ENCODE measurements at places on chromosomes 4 and X.

GRCh38 chr4:80717204-80717603 is 313.3 kb upstream of the BMP3 start:
- DNase-seq, result no peak

DNA sequence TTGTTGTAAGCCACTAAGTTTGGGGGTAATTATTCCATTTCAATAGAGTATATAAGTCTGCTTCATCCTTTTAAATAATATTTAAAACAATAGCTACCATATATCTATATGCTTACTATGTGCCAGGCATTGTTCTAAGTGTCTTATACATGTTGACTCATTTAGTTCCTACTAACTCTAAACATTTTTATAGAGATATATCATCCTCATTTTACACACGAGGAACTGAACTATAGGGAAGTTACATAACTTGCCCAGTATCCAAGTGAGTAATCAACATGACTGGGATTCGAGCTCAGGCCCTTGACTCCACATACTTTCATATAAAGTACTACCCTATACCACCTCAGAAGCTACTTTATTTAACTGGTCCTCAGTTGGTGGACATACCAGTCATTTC is 175.3 kb upstream of the RAI2 start:
- no peak for DNase-seq

- peak; percentile 88 for DNase-seq
Observed at GRCh38 chr4:99861120-99861905, 32.9 kb downstream of the LAMTOR3 start.

GRCh38 chr4:7379186-7379585 is 55.5 kb downstream of the PSAPL1 start:
- no peak for DNase-seq

DNA sequence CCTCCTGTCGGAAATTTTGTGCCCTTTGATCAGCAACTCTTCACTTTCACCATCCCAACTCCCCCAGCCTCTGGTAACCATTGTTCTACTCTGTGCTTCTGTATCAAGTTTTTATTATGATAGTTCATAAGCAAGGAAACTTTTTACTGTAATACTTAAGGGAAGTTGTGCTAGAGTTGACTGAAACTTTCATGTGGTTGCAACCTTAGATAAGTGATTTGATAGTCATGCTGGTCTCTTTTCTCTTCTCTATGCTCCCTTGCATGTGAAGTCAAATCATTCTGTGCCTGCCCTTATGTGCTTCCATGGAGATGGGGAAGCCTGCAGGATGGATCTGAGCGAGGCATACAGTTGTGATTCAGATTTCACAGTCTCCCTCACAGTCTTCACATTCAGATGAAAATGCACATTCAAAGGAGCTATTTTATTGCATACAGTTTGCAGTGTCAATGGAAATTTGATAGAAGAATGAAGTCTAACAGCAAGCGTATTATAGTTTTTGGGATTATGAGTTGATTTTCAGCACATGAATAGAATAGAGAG is 1428.3 kb upstream of the TENM3 start:
- DNase-seq, result no peak

DNA sequence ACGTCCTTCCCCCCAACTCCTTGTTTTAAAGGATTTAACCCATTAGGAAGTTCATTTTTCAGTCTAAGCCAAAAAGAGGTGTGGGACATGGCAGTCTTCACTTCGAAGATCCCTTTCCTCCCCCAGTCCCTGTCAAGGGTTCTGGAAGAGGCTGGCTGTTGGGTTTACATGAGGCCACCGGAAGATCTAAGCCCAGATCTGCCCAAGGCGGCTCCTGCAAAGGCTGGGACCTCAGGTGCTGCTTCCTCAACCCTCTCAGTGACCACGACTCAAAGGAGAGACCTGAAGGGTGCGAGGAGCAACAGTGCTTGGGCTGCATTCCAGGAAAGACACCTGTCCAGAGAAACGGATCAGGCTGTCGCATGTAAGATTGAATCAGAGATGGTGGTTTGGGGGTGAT is 23.5 kb upstream of the ETNPPL start:
- DNase-seq, result no peak

GRCh38 chrX:131942034-131942433 is 81.1 kb upstream of the STK26 start:
- no peak for DNase-seq

DNA sequence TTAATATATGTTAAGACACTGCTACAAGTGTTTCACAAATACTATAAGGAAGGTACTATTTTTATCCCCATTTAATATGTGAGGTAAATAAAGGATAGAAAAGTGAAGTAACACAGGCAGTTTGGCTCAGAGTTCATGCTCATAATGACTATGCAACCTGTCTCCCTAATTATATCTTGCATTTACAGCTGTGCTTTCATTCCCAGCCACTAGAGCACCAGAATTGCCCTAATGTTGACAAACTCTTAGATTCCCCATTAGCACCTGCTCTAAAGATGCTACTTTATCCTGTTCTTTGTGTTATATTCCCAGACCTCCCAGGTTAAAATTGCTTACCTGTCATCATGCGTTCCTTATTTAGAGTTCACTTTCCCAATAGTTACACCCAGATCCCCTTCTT is 833.6 kb downstream of the CCSER1 start:
- DNase-seq, result no peak

- DNase-seq, result no peak
Observed at GRCh38 chr4:1002131-1002630, 9.0 kb upstream of the SLC26A1 start.

GRCh38 chrX:1153940-1154339 is 58.5 kb downstream of the CRLF2 start:
- no peak for DNase-seq

GRCh38 chr4:15690020-15690809 is 8.6 kb downstream of the FAM200B start:
- DNase-seq, result no peak

DNA sequence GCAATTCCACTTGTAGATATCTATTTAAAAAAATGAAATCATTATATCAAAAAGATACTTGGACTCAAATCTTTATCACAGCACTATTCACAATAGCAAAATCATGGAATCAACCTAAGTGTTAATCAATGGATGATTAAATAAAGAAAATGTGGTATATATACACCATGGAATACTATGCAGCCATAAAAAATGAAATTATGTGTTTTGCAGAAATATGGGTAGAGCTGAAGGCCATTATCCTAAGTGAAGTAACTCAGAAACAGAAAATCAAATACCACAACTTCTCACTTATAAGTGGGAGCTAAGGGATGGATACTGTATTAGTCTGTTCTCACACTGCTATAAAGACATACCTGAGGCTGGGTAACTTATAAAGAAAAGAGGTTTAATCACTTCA is 14.3 kb upstream of the INTU start:
- no peak for DNase-seq

GRCh38 chrX:8455557-8455956 is 9.1 kb upstream of the VCX3B start:
- DNase-seq, result no peak

DNA sequence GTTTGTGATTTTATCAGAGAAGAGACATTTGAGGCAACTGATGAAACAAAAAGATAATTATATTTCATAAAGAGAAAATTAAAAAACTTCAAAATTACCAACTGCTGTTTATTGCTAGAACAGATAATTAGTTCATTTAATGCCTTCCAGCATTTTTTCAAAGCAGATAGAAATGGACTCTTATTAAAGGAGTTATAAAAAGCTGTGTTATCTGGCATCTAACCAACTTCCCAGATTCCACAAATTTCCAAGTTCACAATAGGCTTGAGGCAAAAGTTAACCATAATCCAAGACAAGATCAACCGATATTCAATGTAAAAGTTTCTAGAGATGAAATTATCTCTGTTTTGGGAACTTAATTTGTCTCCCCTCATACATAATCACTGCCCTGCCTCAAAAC is 152.4 kb downstream of the TSPAN5 start:
- DNase-seq, result no peak

DNA sequence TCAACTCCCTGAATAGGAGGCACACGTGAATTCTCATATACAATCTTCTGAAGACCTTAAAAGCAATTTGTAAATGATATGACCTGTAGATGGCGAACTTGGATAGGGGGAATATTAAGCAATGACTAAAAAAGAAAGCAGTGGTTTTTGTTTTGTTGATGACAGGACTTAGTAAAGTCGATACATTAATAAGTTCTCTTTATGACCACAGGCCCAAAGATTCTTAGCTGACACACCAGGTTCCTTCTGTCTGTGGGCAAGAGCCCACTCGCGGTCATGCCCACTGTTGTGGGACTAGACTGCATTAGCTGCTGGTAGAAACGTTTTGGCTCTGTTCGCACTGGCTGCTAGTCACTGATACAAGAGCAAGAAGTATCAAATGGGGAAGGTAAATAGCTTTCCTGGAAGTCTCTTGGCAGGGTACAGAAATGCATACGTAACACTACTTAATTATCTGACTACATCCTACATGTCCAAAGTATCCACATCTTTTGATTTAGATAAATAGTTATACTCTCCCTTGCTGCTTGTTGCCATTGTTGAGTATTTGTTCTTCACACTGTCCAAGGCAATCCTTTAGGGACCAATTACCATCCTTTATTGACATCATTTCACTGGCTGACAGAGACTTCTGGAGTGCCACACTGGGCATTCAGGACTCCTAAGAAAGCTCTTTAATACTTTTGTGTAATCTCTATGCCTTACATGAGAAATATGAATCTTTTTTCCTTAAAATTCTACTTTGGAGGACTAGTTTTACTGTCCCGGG is 31.0 kb downstream of the ALPK1 start:
- DNase-seq, result peak; percentile 60

GRCh38 chrX:83501530-83501929 is 6.6 kb upstream of the POU3F4 start:
- DNase-seq, result no peak

DNA sequence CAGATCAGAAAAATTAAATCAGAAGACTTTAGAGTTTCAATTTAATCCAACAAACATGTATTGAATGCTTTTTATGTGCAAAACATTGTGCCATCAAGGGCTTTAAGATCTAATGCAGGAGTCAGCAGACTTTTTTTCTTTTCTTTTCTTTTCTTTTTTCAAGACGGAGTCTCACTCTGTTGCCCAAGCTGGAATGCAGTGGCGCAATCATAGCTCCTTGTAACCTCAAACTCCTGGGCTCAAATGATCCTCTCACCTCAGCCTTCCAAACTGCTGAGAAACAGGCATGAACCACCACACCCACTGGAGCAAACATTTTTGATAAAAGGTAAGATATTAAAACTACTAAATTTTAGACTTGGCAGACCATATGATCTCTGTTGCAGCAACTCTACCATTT is 24.6 kb upstream of the LRBA start:
- no peak for DNase-seq

GRCh38 chrX:13055486-13055885 is 11.1 kb upstream of the FAM9C start:
- DNase-seq, result no peak

- DNase-seq, result no peak
Observed at GRCh38 chr4:171235521-171235920, 577.7 kb upstream of the GALNTL6 start.

DNA sequence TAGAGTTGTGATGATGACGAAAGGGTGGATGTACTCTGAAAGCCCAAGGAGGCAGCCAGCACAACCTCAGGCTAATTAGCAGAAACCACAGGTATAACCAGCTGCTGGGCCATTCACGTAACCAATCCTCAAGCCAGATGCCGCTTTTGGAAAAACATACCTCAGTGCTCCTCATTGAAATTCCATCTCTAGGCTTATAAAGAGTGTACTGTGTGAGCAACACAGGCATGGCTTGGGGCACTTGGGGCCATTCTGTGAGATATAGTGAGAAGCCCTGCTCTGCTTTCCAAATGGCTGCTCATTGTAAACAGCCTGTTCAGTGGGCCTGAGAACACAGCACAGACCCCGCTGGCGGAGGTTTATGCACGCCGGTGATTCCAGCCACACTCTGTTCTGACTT is 182.1 kb upstream of the HHIP start:
- DNase-seq, result no peak

DNA sequence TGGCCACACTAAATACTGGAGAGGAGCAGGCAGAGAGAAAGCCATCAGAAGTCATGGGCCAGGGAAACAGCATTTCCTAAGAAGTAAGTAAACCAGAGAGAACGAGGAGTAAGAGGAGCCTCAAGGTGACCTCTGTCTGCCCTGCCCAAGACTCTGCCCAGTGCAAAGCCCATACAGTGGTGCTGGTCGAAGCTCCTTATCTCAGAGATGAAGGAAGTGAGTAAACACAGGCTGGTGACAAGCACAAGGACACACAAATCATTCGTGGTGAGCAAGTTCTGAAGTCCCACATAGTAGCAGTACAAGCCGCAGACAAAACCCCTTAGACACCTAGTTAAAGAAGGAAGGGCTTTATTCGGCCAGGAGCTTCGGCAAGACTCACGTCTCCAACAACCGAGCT is 62.7 kb downstream of the DCTD start:
- no peak for DNase-seq

DNA sequence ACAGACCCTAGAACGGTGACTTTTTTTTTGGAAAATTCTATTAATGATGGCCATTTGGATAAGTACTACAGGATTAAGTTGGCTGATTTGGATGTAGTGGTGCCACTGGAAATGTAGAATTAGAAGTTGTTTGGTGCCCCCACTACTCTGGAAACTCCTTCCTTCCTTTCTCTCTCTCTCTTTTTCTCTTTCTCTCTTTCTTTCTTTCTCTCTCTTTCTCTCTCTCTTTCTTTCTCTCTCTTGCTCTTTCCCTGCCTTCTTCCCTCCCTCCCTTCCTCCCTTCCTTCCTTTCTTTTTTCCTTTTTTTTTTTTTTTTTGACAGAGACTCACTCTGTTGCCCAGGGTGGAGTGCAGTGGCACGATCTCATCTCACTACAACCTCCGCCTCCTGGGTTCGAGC is 2.7 kb downstream of the GAR1 start:
- no peak for DNase-seq

- DNase-seq, result no peak
Observed at GRCh38 chr4:153081693-153082092, 122.5 kb upstream of the TRIM2 start.

- no peak for DNase-seq
Observed at GRCh38 chr4:67550857-67551256, 5.6 kb upstream of the CENPC start.

DNA sequence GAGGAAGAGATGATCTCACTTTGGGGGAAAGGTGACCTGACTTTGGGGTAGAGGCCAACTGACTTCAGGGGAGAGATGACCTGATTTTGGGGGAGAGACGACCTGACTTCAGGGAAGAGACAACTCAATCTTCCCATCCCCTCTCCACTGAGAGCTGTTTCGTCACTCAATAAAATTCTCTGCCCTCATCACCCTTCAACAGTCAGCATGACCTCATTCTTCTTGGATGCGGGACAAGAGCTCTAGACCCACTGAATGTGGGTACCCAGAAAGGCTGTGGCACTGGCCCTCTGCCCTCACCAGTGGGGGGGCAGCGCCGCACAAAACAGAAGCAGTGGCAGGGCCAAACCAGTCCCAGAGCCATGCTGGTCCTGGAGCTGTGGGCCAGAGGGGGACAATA is 34.6 kb downstream of the ATXN3L start:
- no peak for DNase-seq

DNA sequence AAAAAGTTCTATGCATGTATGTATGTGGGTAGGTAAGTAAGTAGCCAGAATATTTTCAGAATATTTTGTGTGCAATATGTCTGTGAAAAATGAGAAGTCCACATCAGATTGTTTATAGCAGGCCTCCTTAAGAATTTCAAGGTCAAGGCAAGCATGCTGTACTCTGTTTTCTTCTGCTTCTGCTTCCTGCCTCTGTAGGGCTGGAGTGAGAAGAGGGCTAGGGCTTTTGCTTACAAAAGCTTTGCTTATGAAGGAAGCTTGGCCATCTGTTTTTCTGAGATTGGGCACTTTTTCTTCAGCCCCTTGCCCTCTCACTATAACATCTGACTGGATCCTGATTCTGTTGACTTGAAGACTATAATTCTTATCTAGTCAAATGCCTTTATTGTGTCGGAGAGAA is 150.4 kb downstream of the EMCN start:
- DNase-seq, result no peak

- no peak for DNase-seq
Observed at GRCh38 chr4:122882857-122883735, 39.3 kb downstream of the NUDT6 start.

Data from activated CD4-positive, alpha-beta T cell treated with anti-CD3 and anti-CD28 coated beads, Interleukin-2, Interleukin-4, amounts not matched to agents 100 ng/mL and 50 ng/mL, durations not matched to agents 16 hours and 8 hours (primary cell).